ENCODE measurements at places on chromosomes 16 and 17. TPM values are rescaled to one million over a fixed set of nuclear protein-coding genes. Genes with fewer than 3 reads are reported as not detected.

WNT3 gene
- 0.86 TPM for total RNA-seq

MT1X gene
- total RNA-seq: 8.6 TPM

SLC12A3 gene
- total RNA-seq: not detected

PPM1E gene
- total RNA-seq: under 0.01 TPM

ATAD5 gene
- total RNA-seq: 1.1 TPM

NPIPA3 gene
- total RNA-seq: 0.11 TPM

RRAD gene
- total RNA-seq: 0.22 TPM

ACSM2A gene
- 0.26 TPM for total RNA-seq

FZD2 gene
- 0.22 TPM for total RNA-seq

SMIM22 gene
- total RNA-seq: not detected

TP53TG3C gene
- total RNA-seq: not detected

MYH8 gene
- not detected for total RNA-seq

CISD3 gene
- 2.9 TPM for total RNA-seq

KRT32 gene
- not detected for total RNA-seq

RTN4RL1 gene
- total RNA-seq: 0.33 TPM

HBZ gene
- total RNA-seq: not detected

PYY gene
- not detected for total RNA-seq

HGS gene
- total RNA-seq: 35.8 TPM

Measured in dermis lymphatic vessel endothelial cell (primary cell).